Effector memory CD8-positive, alpha-beta T cell (primary cell): ENCODE measurements at places on chromosomes 6 and 20.

DNA sequence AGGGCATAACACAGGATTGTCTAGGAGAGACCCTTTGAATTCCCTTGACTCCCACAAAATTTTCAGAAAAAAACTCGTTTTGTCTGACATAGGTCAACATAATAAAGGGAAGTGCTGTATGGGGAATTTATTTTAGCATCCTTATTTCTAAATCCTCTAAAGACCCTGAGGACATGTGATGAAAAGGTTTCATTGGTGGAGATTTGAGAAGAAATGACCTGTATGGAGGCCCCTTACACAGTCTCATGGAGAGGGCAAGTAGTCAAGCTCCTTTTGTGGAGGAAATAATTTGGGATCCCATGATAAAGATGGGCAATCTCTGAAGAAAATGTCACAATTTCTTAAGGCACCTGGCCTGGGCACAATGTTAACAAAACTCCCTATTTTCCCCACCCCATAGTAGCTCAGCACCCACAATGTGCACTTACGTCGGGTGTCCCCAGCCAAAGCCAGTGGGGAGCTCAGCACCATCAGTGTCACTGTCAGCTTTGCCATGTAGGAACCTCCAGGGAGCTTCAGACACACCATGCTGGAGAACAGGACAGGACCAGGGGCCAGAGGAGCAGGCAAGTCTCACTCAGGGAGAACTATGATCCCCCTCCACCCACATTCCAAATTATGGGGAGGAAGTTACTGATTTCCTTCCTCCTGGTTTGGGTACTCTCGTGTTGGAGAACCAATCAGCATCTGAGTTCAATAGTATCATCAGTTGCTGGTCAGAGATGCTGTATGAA lies at the start of gene HLA-DRB5:
Gene HLA-DRB5, minus strand, starts transcription at position 591 of the 734 bp plus-strand sequence. Its CDS starts 63 bp downstream, at position 528.
- H3K36me3 ChIP-seq = peaks cover 3% of the 10 kb centered on the region
- peak within 1 kb of the TSS; percentile 45 for H3K27ac ChIP-seq
- peak; percentile 6 for DNase-seq
- no peaks in the 10 kb centered on the region for H3K27me3 ChIP-seq

GRCh38 chr6:163984124-163984936 lies 569.8 kb downstream of the QKI start:
- no peak for DNase-seq
- no peak overlapping the region for H3K4me3 ChIP-seq
- peaks cover 10% of the 10 kb centered on the region for H3K27me3 ChIP-seq
- H3K36me3 ChIP-seq = no peaks in the 10 kb centered on the region
- peaks cover 8% of the 10 kb centered on the region for H3K4me1 ChIP-seq
- no peak overlapping the region for H3K27ac ChIP-seq

DNA sequence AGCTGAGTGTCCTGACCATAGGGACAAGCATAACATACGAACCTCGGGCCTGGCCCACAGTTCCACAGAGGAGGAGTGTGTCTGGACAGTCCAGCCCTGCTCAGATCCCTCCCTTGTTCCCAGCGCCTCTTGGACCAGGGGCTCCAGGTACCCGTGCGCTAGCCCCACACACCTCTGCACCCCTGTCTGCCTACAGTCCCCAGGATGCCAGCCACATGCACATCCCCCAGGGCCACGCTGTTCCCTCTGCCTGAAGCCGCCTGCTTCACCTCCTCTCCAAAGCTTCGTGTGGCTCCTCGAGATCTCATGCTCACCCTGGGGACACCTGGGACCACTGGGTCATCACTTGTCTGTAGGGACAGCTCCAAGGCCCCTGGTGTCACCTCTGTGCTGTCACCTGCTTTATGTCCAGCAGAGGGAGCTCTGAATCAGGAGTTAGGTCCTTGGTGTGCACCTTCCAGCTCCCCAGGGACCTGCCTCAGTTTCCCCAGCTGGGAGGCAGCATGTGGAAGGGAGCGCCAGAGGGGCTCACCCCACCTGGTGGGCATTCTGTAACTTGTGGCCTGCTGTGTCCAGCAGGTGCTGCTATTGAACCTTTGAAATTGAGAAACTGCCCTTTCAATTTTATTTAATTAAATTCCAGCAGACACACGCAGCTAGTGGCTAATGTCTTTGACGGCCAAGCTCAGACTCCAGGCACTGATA lies 7.3 kb upstream of the YTHDF1 start:
- peaks cover 8% of the 10 kb centered on the region for H3K27me3 ChIP-seq
- peaks cover 3% of the 10 kb centered on the region for H3K4me1 ChIP-seq
- H3K27ac ChIP-seq = no peak overlapping the region
- H3K4me3 ChIP-seq = no peak overlapping the region
- H3K36me3 ChIP-seq = no peaks in the 10 kb centered on the region

DNA sequence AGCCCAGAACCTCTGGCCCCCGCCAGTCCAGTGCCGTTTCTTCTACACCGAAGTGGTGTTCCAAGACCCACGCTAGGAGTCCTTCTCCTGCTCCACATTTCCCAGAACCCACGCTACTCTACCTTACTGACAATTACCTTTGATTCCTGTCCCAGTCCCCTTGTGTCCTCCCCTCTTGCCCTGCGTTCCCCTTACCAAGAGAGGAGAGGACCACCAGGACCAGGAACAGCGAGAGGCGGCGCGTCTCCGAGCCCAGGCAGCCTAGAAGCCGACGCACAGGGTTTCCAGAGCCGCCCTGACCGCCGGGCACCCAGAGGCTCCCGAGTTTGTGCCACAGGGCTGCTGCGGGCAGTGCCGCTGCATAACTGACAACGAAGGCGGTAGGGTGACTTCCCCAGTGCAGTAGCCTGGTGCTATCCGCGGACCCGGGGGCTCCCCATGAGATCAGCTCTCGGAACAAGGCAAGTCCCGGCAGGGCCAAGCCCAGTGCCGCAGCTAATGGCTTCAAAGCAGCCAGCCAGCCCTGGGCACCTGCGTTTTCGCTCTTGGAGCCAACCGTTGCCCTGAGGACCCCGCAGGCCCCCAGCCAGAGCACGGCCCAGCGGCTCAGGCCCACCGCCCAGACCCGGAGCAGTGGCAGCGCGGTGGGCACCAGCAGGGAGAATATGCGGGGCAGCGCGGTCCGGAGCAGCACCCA lies 512 bp downstream of the TAP1 start:
- peak overlapping the region; percentile 98 for H3K4me3 ChIP-seq
- no peaks in the 10 kb centered on the region for H3K27me3 ChIP-seq
- H3K27ac ChIP-seq = peak overlapping the region; percentile 98
- H3K4me1 ChIP-seq = peaks cover 65% of the 10 kb centered on the region

DNA sequence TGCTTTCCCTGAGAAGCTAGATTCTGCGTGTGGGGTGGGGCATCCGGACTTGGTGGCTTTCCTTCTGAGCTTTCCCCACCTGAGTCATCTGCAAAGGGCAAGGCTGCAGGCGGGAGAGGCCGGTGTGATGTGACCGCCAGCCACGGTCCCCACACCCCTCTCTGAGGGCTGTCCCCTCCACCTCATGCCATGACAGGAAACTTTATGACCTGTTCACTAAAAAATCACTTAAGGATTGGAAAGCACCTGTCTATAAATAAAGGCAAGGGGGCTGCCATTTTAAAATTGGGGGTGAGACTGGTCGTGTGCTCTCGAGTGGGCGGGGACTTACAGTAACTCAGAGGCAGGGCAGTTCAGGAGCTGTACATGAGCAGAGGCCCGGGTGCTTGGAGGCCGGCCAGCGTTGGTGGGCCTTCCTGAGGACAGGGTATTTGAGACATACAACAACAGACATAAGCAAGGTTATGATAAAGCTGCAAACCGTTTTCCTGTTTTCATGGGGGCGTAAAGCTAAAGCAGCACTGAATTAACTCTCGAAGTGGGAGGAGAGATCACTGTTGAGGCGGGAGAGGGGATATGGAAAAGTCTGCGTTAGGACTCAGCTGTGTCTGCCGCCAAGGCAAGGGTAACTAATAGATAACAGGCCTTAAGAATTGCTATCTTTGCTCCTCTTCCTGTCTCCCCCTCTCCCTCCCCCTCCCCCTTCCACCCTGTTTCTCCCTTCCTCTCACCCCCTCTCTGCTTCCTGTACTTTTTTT lies 16.1 kb upstream of the SERPINB1 start:
- peaks cover 21% of the 10 kb centered on the region for H3K36me3 ChIP-seq
- DNase-seq = peak; percentile 67
- peaks cover 74% of the 10 kb centered on the region for H3K4me1 ChIP-seq
- H3K4me3 ChIP-seq = peak overlapping the region; percentile 72

DNA sequence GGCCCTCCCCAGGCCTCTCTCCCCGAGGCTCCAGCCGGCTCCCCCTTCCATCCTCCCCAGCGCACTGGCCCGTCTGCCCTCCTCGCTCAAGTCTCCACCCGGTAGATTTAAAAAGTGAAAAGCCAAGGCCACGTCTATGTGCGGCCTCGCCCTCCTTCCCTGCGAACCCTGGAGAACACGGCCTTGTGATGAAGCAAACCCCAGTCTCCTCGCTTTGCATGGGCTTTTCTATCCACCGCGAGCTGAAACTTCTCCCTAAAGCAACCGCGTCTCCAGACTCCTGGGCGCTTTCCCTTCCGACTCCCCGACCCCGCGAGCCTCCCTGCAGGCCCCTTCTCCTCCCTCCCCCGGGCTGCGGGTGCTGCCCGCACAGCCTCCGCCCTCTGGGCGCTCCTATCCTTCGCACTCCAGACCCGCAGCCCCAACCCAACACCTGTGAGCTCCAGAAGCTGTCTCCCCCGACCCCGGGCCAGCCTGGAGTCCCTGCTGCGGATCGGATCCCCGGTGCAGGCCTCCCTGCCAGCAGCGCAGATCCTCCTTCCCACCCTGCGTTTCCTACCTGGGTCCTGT lies 265.2 kb upstream of the QKI start:
- H3K36me3 ChIP-seq = no peaks in the 10 kb centered on the region
- no peak overlapping the region for H3K27ac ChIP-seq
- H3K4me3 ChIP-seq = no peak overlapping the region
- H3K27me3 ChIP-seq = peaks cover 39% of the 10 kb centered on the region
- no peaks in the 10 kb centered on the region for H3K4me1 ChIP-seq
- no peak for DNase-seq

DNA sequence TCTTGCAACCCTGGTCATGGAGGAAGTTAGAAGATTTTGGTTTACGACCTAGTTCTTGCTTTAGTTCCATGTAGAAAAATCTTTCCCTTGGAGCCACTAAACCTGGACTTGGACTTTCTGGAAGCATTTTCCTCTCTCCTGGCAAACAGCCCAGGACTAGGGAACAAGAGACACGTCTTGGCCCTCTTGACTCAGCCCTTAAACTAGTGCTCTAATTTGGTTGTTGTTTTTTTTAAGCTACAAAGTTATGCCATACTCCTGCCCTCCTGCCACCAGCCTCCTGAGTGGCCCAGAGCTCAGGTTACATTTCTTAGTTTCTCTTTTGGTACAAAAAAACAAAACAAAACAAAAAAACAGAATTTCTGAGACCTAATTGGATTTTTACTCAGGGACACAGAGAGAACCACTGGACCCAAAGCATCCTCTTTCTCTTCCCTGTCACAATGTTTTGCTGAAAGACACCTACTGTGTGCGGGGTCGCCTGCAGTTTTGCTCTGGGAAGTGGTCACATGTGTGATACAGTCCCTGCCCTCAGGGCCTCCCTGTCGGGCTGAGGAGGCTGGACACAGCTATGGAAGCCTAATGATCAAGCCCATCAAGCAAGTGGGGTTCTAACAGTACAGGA lies 32.3 kb upstream of the SCUBE3 start:
- H3K4me3 ChIP-seq = no peak overlapping the region
- H3K27me3 ChIP-seq = peaks cover 35% of the 10 kb centered on the region
- DNase-seq = no peak
- no peak overlapping the region for H3K27ac ChIP-seq
- H3K4me1 ChIP-seq = no peaks in the 10 kb centered on the region
